Temporal lobe (tissue), 4 donors: ENCODE measurements at places on chromosomes 12 and 14. TPM values are rescaled to one million over a fixed set of nuclear protein-coding genes. Genes with fewer than 3 reads are reported as not detected.

The NXPH4 gene
- 1.7 TPM for total RNA-seq

The PROX2 gene
- total RNA-seq: not detected

The SMIM41 gene
- total RNA-seq: not detected

The OTX2 gene
- 0.25 TPM for total RNA-seq
